GM12865 (cell line): ENCODE measurements at places on chromosomes 2 and 18.
A peak's percentile ranks its signal among the peaks of the same experiment; 100 is the strongest.

DNA sequence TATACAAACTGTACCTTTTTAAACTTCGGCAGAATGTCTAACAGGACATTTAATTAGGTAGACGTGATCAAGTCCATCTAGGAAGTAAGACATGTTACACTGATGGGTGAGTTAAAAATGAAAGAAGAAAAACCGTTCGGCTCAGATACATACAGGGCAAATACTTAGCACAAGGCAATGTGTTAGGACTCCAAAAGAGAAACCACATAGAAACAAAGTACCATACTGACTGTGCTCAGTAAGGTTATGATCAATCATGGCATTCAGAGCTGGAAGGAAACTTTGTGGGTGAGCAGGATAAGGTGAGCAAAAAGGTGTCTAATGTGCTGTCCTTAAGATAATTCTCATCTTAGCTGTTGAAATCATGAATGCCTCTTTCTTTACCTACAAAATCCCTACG, 211.9 kb downstream of the STK39 start:
- DNase-seq = peak; percentile 42

- no peak for DNase-seq
These were observed 84.2 kb upstream of the OTOS start for GRCh38 chr2:240224676-240225075.

GRCh38 chr2:23585273-23586170, 200.5 kb downstream of the KLHL29 start:
- no peak for DNase-seq

DNA sequence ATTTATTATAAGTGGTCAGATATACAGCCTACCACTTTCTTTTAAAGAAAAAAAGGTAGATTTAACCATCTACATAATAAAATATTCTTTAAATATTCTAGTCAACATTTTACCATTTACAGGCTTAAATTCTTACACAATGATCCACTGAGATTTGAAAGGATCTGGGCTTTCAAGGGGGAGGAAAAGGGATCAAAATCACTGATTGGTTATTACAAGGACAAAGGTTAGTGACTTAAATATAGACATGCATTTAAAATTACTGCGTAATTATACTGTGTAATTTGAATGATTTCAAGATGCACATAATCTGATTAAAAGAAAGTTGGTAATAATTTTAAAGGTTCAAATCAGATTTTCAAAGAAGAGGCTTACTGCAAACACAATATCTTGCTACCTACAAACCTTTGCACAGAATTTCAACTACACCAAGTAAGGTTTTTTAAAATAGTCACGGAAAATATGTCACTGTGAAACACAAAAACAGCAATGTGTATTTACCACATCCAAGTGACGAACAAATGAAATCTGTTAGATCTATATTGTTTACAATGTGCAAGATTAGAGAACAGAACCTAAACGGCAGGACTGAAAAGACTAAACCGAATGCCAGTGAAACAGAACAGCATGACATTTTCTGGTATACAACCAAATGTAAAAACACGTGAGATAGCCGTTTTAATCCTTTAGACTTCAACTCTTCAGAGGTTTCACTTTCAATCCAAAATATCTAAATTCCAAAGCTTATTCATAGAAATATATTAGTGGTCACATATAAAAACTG, 40.8 kb downstream of the RTN4 start:
- no peak for DNase-seq

DNA sequence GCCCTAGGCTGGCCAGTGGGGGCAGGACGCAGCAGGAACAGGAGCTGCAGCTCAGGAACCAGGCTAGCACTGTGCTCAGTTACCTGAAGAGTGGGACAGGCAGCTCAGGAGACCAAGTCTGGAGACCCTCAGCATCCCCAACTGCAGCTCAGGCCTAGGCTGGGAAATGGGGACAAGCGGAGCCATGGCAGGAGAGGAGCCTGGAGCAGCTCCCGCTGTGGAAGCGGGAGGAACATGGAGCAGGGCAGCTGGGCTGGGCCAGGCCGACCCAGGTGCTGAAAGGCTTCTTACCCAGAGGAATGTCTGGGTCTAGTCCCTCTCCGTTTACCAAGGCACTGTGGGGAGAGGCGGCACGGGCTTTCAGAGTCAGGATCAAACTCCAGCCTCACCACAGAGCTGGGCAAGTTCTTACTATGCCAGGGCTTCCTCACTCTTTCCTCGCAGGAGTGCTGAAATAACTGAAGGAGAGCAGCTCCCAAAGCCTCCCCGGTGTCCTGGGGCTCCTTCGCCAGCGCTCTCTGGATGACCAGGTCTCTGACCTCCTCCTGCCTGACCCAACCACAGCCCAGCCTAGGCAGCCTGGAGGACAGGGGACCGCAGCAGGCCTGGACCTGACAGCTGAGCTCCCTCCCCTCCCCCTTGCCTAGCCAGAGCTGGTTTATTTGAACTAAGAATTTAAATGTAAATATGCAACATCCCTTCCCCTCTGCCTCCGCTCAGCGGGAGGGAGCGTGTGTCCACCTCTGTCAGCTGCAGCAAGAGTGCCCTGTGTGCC, 247.8 kb upstream of the SIX2 start:
- DNase-seq = no peak

DNA sequence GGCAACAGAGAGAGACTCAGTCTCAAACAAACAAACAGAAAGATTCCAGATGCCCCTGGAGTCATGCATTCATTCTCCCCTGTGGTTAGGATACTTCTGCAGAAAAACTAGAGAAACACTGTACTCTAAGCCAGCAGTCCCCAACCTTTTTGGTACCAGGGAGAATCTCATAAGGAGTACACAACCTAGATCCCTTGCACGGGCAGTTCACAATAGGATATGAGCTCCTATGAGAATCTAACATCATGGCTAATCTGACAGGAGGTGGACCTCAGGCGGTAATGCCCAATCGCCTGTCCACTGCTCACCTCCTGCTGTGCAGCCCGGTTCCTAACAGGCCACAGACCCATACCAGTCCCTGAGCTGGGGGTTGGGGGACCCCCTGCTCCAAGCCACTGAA, 18.3 kb downstream of the PSME4 start:
- DNase-seq = no peak

- DNase-seq = no peak
These were observed 7.1 kb upstream of the XIRP2 start for GRCh38 chr2:166881177-166881576.

DNA sequence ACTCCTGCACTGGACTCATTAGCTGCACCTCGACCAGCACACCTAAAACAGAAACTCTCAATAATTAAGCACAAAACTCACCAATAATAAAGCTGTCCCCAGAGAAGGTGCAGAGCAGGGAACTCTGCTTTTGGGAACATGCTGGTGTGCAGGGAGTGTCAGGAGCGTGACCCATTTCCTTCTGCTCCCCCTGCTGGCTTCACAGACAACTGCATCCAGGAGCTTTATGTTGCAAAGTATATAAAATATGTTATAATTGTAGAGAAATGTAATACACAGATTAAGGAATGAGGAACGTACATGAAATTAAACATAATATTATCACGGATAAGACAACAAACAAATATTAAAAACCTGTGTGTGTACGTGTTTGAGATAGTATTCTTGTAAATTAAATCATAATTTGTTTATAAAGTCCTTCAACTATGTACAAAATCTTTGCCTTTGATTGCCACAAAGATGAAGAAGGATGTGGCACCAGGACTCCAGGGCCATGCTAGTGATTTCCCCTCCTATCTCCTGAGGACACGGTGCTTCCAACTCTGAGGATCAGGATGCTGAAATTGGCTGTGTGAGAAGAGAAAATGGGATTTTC, 68.6 kb upstream of the MAL start:
- peak; percentile 26 for DNase-seq

- no peak for DNase-seq
These were observed 121.7 kb downstream of the KLHL29 start for GRCh38 chr2:23506531-23507266.

- DNase-seq = no peak
These were observed 371.8 kb downstream of the EPHA4 start for GRCh38 chr2:221200184-221200839.

DNA sequence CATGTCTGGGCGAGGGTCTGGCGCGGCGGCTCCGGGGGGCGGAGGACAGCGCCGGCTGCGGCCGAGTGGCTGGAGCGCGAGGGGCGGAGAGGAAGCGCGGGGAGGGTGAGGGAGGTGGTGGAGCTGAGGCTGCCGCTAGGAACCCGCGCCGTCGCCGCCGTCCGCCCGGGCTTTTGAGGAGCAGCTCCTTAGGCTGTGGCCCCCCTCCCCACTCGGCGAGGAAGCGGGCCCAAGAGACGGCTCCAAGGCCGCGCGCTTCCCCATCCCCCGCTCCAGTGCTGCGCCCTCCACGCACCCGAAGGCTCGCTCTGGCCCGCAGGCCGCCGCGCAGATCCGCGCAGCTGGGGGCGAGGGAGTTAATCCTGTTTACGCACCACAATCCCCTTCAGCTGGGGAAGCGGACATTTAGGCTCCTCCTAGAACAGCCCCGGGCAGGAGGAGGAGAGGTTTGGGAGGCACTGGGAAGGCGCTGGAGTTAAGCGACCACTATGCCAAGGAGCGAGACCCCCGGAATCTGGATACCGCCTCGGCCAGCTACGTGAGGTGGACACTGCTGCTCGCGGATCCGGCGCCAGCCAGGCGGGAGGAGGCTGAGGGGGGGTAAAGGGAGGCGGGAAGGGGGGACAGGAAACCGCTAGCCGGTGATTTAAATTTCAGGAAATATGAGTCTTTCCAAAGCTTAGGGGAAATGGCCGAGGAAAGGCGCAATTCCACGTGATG, at the start of gene CNRIP1:
Gene CNRIP1, minus strand, starts transcription at position 552 of the 720 bp plus-strand sequence. Its CDS starts 549 bp downstream, at position 3.
- no peak for DNase-seq

DNA sequence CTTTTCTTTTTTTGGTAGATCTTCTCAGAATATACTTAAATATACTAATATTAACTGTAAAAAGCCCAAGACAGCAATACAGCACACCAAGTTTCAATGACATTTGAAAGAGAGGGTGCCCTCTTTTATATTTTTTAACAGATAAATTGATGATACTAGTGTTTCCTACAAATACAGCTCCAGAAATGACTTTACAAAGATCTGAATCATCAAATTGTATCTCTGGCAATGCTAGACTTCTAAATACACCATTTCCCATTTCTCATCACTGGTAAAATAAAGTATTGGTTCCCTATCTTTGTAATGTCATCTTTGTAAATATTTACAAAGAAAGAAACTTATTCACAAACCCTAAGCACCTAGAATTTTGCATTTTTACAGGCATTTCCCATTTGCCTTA, 281.3 kb downstream of the EXOC6B start:
- DNase-seq = no peak

DNA sequence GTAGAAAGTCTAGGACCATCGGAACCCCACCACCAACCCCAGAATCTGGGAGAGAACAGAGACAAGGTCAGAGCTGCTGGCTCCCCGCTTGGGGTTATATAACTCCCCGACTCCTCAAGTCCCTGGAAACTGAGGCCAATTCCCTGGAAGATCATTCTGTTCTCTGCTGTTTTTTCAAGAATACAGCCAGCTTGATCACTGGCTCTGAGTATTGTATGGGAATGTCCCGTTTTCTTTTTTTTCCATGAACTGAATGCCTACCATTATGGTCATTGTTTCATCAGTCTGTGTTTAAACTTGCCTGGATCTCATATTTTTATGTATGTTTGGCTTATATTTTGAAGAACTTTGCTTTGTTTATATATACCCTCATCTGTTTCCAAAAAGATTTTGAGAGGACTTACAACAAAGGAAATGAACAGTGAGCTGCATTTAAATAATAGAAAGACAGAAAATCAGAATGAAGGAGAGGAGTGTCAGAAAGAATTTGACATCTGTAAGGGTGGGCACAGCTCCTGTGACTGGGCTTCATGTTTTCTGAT, 90.0 kb upstream of the ALPP start:
- no peak for DNase-seq

DNA sequence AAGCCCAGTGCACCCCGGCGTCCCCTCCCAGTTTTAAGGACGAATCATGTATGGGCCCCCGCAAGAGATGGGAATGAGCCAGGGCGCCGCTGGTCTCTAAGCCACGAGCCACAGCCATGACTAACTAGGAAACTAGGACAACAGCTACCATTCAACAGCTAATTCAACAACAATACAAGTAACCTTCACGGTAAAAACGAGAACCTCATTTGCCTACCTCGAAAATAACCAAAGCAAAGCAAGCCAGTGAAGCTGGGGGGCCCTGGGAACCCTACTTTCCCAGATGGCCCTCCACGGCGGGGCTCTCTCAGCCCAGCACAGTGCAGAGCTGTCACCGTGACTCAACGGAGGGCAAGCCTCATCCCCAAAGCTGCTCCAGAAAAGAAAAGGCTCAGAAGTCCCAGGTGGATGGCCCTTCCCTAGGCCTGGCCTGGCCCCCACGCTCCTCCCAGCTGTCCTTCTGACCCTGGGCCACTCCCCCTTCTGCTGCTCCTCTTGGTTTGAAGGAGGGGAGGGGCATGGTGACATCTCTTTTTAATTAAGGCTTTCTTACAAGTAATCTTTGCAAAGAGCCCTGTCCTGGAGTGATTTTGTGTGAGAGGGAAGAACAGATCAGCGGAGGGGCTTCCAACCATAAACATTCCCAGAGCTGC, 126.3 kb downstream of the HDAC4 start:
- no peak for DNase-seq

GRCh38 chr2:205969584-205969983, 116.4 kb downstream of the INO80D start:
- no peak for DNase-seq

DNA sequence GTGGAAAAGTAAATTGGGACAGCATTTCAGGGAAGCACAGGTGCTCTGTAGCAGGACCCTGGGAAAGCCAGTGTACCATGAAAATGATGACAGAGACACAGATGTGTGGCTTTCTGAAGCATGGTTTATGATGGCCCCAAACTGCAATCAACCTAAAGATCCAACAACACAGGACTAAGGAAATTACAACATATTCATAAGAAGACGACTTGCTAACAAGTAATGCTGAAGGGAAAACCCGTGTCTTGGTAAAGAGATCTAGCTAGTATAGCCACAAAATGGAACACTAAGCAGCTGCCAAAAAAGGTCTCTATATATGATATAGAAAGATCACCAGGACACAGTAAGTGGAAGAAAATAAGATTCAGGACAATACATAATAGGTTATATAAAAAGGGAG, 53.2 kb downstream of the UXS1 start:
- DNase-seq = peak; percentile 43

DNA sequence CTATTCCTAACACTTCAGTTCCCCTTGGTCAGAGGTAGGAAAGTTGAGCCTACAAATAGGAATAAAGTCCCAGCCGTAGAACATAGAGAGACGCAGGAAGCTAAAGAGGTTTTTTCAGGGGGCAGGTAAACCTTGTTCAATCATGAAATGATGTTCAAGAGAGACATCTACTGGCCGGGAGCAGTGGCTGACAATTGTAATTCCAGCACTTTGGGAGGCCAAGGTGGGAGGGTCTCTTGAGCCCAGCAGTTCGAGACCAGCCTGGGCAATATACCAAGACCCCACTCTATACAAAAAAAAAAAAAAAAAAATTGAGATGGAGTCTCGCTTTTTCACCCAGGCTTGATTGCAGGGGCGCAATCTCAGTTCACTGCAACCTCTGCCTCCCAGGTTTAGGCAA, 66.7 kb upstream of the DNAJC10 start:
- peak; percentile 37 for DNase-seq

DNA sequence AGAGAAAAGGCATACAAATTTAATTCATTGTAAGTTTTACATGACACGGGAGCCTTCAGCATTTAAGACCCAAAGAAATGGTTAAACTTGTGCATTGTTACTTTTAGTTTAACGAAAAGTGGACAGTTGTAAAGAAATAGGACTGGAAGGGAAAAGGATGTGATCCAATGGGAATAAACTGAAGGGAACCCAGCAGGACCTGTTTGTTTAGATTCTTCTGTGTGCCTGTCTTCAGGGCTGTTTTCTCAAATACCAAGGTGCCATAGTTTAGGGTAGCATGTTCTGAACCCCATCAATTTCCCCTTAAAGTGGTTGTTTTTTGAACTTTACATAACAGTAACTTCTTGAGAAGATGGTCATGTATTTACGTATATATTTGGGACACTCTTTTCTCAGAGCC, 30.3 kb upstream of the CABLES1 start:
- no peak for DNase-seq
